ENCODE measurements at places on chromosomes 11 and 22. TPM values are rescaled to one million over a fixed set of nuclear protein-coding genes. Genes with fewer than 3 reads are reported as not detected.
A peak's percentile ranks its signal among the peaks of the same experiment; 100 is the strongest.

Gene MOV10L1
- total RNA-seq = 4.8 TPM

Gene KDM2A
- 44.1 TPM for total RNA-seq

Gene MS4A6E
- not detected for total RNA-seq

Gene EIF3M
- 209 TPM for total RNA-seq

Gene SHANK3
- total RNA-seq = 0.96 TPM

Gene SYT9
- 8.7 TPM for total RNA-seq

DNA sequence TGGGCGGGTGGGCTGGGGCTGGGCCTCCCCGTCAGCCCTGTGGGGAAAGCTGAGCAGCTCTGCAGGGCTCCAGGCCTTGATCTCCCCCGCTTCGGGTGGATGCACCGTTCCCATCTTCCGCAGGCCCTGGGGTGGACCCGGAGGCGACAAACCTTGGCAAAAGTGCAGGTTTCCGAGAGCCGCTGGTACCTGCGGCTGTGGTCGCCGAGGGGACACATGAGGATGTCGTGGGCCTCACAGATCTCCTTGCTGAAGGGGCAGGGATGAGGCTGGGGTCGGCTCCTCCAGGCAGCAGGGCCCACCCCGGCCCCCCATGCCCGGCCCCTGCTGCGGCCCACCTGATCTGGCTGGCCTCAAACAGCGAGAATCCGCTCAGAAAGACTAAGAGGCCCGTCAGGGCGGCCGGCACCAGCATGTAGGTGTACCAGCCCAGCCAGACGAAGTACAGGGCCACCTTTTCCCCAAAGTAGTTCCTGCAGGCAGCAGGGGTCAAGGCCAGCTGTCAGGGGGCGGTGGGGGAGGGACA lies 11.8 kb downstream of the ANO9 start:
- no peak for DNase-seq

DNA sequence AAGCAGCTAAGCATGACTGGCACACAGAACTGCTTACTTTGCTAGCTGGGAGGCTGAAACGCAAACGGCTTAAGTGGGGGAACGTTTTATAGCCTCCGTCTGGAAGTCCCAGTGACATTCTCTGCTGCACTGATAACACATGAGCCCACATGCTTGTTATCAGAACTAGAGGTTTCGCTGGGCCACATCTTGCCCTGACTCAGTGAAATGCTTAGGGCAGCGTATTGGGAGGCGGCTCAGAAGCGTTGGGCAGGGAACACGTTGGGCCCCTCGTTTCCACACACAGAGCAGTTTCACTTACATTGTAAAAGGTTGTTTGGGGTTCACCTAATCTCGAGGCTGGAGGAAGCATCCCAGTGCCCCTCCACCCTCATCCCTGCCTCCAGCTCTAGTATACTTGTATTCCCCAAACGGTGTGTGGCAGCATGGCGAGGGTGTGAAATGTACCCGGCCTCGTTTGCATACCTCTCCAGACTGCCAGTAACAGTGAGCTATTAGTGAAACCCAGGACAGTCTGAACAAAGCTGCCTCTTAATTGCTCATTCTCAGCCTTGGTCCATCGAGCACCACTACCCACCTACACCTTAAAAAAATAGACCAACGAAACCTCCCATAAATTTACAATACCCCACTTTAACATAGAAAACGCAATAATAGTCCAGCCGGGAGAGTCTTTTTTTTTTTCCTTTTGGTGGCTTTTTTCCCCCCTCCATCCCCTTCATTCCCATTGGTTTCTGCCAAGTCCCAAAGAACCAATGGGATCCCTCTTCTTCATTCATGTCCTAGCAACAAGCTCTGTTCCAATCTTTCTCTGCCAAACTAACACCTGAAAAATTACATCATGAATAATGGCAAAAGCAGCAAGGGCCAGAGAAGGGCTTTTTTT lies 218.8 kb upstream of the SORL1-AS1 start:
- DNase-seq = peak; percentile 90

DNA sequence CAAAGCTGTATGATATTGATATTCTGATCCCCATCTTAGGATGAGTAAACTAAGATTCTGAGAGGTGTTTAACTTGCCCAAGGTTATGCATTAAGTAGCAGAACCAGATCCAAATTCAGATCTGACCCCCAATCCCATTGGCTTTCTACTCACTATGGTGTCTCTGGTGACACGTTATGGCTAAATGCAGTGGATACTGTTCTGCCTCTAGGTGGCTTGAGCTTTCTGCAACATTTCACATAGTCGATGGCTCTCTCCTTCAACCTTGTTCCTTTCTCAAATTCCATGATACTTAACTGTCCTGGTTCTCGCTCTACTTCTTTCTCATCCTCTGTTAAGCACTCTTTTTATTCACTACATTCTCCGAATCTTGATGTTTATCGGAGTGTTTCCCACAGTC lies 9.4 kb downstream of the C11orf97 start:
- no peak for DNase-seq

GRCh38 chr11:128492461-128492860 lies 94.9 kb downstream of the ETS1 start:
- no peak for DNase-seq

- DNase-seq = peak; percentile 96
Observed at GRCh38 chr11:121466063-121466794, 13.5 kb upstream of the SORL1-AS1 start.

DNA sequence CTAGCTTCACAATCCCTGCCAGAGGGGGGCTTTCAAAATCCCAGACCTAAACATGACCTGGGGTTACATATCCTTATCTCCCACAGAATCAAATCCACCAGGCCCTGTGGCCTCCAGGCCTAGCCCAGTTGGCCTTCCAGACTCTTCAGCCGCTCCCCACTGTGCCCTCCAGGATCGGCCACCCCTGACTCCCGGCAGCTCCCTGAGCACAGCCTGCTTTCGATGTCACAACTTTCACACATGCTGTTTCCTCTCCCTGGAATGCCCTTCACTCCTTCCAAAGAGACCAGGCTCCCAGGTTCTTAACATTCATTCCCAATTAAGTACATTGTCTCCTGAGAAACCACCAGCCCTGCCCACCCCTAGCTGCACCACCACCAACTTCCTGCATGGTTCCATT lies 62.7 kb downstream of the CSNK2A3 start:
- DNase-seq = no peak

GRCh38 chr11:68651208-68651984 lies 32.9 kb upstream of the GAL start:
- DNase-seq = no peak

DNA sequence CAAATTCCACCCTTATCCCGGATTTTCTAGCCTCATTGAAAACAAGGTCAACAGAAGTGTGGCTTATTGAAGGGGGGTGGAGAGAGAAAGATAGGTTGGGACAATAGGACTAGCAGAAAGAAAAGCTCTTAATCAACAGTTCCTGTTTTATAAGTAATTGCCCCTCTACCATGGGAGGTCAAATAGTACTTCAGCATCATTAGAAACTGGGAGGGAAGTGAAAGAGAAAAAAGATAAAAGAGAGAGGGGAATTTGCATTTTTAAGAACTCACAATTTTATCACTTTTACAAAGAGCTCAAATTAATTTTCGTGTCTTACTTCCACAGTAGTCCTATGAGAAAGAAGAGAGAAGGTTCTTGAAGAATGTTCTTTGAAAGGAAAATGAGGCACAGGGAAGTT lies 89.2 kb downstream of the AMOTL1 start:
- no peak for DNase-seq

GRCh38 chr11:88101881-88102597 lies 73.2 kb downstream of the RAB38 start:
- DNase-seq = no peak

GRCh38 chr22:47067321-47067890 lies 305.0 kb downstream of the TBC1D22A start:
- no peak for DNase-seq

DNA sequence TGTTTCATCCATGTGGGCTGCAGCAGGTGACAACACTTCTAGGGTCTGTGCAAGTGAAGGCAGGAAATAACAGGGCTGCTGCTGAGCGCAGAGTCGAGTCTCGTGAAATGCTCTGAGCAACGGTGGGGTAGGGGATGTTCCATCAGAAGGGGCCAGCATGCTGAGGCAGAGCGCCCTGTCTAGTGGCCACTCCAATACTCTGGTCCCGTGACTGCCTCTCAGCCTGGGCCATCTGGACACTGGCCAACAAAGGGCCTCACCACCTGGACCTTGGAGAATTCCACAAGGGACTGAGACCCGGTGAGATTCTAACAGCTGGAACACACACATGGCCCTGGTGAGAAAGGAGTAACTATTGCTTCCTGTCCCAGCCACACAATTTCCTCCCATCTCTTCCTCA lies 375.7 kb downstream of the SHANK2 start:
- DNase-seq = no peak

GRCh38 chr11:121810291-121810690 lies 305.7 kb downstream of the BLID start:
- DNase-seq = peak; percentile 45
